Fibroblast of the aortic adventitia (primary cell): ENCODE measurements at places on chromosomes 3 and 15. TPM values are rescaled to one million over a fixed set of nuclear protein-coding genes. Genes with fewer than 3 reads are reported as not detected.

CELSR3 gene
- 0.81 and 0.98 TPM in 2 replicates for total RNA-seq

PARP6 gene
- 28.7 and 41.7 TPM in 2 replicates for total RNA-seq

MUSTN1 gene
- total RNA-seq, result not detected in 2 replicates

DLEC1 gene
- 0.09 and 0.25 TPM in 2 replicates for total RNA-seq

ACOX2 gene
- 19.2 and 29.5 TPM in 2 replicates for total RNA-seq

RBP2 gene
- not detected in 2 replicates for total RNA-seq

AADAC gene
- total RNA-seq, result 23.3 and 138 TPM in 2 replicates

FGF7 gene
- total RNA-seq, result 87.9 and 97.7 TPM in 2 replicates

ADAMTS9 gene
- total RNA-seq, result 0.54 and 3.7 TPM in 2 replicates

CFAP91 gene
- total RNA-seq, result 0.81 and 0.98 TPM in 2 replicates

GRIP2 gene
- total RNA-seq, result 0.90 TPM in 2 replicates

DISP2 gene
- 0.08 and 0.36 TPM in 2 replicates for total RNA-seq

PLA1A gene
- total RNA-seq, result 1.1 TPM in 1 of 2 replicates, not detected in the other

GRCh38 chr15:92415639-92416297 is 22.1 kb downstream of the ST8SIA2 start:
- DNase-seq, result no peak

GRCh38 chr3:48696601-48697000 is 10.9 kb upstream of the NCKIPSD start:
- no peak for DNase-seq

- peak; percentile 13 for DNase-seq
These were observed 340.8 kb upstream of the DPH6 start for GRCh38 chr15:35886765-35887164.

- DNase-seq, result no peak
These were observed 43.5 kb downstream of the IDH2 start for GRCh38 chr15:90058775-90059174.

DNA sequence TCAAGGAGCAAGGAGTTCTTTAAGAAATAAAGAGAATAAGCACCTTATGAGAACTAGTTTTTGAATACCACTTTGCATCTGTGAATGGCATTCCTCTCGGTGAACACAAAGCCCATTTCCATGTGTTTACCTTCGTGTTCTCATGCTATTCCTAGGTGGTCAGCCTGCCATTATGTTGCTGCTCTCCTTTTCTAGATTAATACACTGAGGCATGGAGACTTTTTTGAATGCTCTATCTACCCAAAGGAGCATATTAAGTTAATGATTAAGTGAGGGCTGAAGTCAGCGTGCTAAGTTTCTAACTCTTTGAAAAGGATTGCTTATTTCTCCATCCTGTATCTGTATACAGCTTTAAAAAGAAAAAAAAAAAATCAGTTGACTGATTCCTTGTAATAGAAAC is 394.5 kb downstream of the MECOM start:
- no peak for DNase-seq

DNA sequence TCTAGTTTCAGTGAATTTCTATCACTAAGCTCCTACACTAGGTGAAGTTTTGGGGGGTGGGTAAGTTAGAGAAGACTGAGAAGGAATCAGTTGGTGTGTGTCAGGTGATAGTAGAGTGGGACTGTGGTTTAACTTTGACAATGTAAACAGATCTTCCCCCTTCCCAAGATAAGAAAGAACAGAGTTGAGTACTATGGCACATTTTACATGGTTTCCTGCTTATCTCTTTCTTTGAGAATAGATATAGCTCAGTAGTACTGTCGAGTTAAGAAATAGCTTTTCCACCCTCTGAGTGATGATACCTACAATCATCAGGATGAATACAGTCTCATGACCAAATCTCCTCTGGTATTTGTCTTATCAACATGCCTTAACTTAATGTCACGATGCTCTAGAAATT is 42.8 kb downstream of the GAP43 start:
- no peak for DNase-seq

- DNase-seq, result no peak
These were observed 26.5 kb upstream of the CP start for GRCh38 chr3:149247929-149248691.

GRCh38 chr3:30112902-30113484 is 493.4 kb upstream of the TGFBR2 start:
- DNase-seq, result peak; percentile 81

GRCh38 chr3:37493485-37494080 is 319.2 kb upstream of the LRRFIP2 start:
- DNase-seq, result no peak

DNA sequence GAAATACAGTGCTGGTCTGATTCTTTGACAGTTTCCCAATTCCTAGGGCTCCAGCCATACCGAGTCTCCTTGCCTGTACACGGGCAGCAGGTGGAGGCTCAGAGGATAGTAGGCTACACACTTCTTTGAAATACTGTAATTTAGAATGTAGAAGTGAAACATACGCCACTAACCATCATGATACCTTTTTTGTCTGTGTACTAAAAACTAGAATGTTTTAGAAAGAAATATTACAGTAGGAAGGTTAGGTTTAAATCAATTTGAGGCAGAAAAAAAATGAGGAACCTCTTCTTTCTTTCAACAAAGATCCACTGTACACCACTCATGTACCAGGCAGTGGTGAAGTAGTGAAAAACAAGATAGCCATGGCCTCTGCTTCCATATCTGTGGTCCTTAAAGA is 354.7 kb downstream of the MCTP2 start:
- no peak for DNase-seq

DNA sequence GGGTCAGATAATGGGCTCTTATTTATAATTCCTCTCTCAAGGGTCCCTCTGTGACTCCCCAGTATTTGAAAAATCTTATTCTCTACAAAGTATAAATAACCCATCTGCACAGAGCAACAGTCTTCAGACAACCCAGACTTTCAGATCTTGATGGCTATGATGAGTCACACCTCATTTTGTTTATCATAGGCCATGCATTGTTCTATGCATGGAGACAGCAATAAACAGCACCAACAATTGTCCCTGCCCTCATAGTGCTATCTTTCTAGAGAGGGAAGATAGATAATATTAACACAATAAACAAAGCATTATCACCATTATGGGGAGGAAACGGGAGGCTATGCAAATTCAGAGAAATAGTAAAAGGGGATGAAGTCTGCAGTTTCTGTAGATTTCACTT is 13.4 kb downstream of the FHIT start:
- DNase-seq, result no peak

DNA sequence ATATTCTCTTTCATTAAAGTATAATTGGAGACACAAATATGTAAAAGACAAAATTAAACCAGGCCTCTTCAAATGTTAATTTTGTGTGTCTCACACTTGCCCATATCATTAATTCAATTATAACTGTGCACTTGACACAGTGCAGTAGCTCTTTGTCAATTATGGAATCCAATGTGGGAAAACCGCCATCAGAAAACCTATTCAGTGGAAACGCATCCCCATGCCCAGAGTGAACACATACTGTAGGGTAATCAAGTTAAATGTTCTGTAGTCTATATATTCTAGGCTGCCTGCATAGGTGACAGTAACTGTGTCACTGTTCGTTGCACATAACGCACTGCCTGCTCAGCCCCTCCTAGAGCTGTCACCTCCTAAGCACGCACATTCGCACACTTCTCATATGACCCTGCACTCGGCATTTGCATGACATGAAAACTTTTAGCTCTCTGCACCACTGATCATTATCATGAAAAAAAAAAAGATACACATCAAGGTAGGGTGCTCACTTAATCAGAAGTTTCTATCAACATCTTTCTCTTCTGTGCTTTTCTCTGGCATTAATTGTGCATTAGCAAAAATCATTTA is 63.2 kb downstream of the MEIS2 start:
- DNase-seq, result no peak

- DNase-seq, result no peak
These were observed 220.7 kb upstream of the PRICKLE2 start for GRCh38 chr3:64445944-64446300.

GRCh38 chr15:45268135-45268534 is 16.1 kb downstream of the SLC28A2 start:
- DNase-seq, result no peak

- no peak for DNase-seq
These were observed 31.2 kb downstream of the FOXB1 start for GRCh38 chr15:60035344-60035743.

DNA sequence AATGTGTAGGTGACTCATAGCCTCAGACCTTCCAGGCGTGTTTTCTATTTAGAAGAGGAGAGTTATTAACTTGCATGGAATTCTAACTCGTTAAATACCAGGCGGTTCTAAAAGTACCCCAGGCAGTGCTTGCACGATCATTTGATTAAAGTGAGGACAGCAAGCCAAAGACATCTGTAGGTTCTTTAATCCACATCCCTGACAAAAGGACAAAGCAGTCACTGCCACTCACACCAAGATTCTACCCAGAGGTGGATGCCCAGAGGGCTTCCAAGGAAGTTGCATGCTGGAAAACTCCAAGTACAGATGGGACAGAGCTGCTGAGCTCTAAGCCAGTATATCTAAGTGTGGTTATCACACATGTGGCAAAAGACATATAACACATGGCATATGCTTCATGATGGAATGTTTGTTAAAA is 372.1 kb downstream of the ROBO2 start:
- no peak for DNase-seq

DNA sequence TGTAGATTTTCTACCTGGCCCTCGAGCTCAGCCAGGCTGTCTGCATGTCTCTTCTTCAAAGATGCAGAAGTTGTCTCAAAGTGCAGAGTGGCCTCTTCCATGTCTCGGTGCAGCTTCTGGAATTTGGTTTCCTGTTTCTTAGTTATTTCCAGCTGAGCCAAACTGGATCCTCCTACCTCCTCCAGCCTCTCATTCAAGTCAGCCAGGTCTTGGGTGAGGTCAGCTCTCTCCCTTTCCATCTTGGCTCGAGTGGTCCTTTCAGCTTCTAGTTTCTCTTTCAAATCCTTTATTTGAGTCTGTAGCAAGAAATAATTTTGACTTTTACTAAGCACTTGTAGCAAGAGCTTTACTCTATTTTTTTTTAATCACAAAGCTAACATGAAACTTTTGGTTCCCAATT is 81.8 kb downstream of the MYH15 start:
- peak; percentile 60 for DNase-seq

DNA sequence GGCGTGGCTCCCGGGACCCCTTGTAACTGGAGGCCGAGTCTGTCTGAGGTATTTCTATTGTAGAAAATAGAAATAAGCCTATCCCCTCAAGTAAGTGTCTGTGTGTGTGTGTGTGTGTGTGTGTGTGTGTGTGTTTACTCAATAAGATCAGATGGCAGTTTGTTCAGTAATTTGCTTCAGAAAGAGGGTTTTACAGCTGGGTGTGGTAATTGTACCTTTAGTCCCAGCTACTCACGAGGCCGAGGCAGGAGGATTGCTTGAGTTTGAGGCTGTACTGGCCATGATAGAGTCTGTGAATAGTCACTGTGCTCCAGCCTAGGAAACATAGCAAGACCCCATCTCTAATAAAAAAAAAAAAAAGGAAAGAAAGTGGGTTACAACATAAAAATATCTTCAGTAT is 8.7 kb downstream of the SPINT1 start:
- no peak for DNase-seq

GRCh38 chr3:114841515-114841914 is 305.6 kb downstream of the ZBTB20 start:
- no peak for DNase-seq

DNA sequence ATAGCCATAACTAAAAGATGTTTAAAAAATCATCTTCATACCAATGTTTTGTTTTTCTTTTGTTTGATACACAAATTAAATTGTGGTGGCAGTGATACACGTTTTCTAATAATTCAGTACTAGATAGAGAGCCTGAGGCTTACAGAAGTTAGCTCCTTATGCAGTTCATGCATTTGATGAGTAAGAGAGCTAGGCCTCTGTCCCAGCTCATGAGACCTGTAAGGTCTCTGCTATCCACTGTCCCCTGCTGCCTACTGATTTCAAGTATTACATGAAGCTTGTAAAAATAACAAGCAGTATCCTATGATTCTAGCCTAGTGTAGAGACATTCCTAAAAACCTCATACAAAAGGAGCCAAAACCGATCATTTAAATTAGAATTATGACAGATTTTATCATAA is 144.5 kb downstream of the MBNL1 start:
- DNase-seq, result no peak

DNA sequence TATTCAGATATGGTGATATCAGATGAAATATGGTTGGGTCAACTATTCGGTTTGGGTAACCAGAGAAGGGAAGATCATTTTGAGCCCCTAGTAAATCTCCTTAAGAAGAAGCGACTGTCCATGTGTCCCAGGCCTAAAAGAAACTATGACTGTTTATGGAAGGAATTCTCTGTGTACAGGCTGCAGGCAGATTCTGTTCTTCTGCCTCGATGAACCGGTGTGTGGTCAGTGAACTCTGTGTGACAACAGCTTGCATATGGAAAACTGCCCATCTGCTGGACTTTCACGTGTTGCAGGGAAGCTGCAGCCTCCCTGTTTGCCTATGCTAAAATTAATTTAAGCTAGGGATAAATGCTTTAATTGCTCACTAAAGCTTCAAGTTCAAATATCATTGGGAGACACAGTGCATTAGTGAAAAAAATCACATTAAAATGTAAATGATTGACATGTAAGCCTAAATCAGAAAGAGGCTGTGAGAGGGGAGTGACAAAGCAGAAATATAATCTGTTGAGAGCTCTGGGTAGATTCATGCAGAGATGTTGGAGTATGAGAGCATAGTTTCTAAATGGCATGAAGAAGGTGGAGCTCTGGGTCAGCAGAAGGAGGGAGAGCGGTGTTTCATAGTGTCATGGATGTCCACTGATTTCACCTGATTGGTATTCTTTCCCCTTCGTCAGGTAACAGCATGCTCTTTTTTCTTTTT is 65.4 kb upstream of the PFN2 start:
- DNase-seq, result no peak

DNA sequence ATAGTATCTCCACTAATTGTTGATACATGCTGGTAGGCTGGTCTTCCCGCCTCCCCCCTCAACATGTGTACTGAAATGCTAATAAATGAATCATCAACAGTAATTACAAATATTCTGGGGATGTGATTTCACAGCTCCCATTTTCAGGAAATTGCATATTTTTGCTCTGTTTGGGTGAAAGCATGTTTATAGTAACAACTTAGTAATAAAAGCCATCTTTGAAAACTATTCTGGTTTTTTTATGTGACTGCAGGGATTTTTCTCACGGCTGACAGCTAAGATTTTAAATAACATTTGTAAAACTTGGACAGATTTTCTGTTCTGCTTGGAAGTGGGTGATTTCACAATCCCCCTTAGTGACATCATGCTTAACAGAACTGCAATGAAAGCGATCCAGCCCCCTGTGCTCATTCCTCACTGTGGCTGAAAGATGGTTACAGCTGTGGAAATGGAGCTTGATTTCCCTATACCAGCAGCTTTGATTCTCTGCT is 25.6 kb upstream of the FAM174B start:
- DNase-seq, result peak; percentile 74

DNA sequence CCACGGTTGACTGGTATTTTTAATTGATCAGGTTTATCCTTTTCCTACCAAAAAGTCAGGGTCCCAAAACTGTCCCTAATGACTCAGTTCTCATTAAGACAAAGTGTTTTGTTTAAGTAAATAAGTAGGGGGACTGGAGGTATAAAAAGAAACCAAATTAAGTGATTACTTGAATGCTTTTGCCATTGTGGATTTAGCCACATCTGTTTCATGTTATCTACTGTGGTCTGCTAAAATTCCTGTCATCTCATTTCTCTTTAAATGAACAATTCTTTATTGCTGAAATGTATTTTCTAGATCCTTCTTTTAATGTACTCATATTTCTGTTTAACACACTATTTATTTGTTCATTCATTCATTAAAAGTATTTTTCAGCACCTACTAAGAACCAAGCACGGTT is 625.9 kb upstream of the ADAMTS9 start:
- DNase-seq, result no peak
